ENCODE measurements at places on chromosomes 3 and 15.

DNA sequence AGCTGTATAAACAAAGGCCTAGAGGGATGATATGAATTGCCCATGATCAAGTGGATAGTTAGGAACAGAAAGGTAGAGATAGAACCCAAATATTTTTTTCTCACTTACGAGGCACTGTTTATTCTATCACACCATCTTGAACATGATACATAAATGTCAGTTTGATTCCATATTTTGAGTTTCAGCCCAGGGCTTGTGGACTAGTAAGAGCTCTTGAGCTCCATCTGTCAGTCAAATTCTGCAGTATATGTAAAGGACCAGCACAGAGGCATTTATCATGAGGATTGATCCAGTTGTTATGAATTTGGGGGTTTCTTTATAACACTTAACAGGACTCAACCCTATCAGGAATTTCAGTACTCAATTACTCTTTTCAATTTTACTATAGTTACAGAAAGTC lies 4.8 kb downstream of the SLC27A2 start:
- no peak for DNase-seq

- no peak for DNase-seq
Observed at GRCh38 chr3:40057786-40058185, 248.4 kb downstream of the MYRIP start.

DNA sequence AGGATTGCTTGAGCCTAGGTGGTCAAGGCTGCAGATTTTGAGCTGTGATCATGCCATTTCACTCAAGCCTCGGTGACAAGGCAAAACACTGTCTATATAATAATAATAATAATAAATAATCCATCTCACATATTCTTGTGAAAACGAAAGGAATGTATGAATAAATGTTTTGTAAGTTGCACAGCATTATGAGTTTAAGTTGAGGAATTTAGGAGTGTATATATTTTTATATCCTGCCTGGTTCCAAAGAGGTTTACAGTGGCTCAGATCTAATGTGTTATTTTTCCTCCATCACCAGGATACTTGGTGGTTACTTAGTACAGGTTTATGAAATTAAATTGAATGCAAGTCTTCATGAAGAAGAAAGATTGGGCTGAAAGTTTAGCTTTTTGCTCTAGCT lies 77.2 kb downstream of the ATG7 start:
- DNase-seq: peak; percentile 67

DNA sequence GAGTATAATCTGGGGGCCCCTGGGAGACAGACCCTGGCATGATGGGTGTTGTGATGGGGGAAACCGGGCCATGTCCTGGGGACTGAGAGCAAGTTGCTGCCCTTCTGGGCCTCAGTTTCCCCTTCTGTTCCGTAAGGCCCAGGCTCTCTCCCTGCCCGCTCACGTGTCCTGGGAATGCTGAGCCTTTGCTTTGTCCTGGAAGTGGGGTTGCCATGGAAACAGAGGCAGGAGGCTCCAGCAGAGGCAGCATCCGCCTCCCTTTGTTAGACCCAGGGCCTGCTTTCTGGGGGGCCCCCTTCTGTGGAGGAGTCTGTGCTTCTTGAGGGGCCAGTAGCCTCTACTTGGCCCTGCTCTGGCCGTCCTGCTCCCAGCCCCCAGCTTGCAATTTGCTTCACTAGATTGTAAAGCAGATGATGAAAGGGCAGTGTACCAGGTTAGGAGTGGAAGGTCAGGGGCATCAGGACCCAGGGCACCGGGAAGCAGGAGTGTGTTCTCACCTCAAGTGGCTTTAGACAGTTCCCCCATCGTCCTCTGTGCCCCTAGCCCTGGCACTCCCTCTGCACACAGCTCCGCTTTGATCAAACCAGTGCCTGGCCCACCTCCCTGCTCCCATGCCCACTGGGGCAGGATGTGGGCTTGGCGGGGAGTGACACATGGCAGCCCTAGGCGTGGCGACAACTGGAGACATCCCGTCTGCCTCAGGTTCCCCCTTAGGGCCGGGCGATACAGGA lies 105.6 kb downstream of the FBLN2 start:
- DNase-seq: no peak

- no peak for DNase-seq
Observed at GRCh38 chr15:58505581-58505980, 73.8 kb downstream of the LIPC start.

- DNase-seq: no peak
Observed at GRCh38 chr3:52248165-52248541, 2.6 kb downstream of the PPM1M start.

GRCh38 chr3:51974277-51974962 lies 444 bp upstream of the ABHD14A start:
- no peak for DNase-seq

DNA sequence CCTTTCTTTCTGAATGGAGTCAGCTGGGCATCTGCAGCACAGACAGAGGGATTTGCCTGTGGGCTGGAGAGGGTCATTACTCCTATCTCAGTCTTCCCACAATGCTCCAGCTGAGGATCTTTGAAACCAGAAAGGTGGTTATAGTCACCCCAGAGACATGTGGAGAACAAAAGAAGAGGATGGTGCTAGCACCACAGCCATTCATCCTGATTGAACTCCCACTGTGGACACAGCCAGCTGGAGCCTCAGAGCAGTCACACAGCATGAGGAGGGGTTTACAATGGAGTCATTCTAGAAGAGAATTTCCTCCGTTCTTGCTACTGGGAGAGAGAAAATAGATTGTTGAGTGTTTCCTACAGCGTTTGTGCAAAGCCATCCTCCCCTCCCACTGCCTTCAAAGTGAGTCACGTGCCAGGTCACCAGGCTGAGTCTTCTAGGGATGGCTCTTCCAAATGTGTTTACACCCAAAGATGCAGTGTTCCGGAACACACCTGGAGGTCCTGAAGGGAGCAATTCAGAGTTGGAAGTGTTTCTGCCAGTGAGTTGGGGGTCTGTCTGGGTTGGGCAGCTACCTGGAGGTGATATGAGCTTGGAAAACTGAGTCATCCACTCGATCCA lies 18.9 kb upstream of the GREM1 start:
- DNase-seq: no peak

DNA sequence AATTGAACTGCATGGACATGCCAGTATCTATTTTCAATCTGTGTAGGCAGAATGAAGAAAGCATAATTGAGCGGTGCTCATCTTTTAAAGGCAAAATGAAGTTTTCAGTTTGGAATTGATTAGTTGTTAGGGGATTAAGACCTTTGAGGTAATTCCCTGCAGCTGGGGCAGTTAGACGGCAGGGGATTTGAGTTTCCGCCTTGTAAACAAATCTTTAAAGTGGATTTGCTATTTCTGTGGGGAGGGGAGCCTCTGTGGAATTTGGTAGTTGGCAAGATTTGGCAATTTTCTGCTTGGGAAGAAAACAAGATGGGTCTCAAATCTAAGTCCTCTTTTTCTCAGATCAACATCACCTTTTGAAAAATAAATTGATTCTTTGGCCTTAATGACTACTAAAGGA lies 212.5 kb upstream of the CNTN6 start:
- no peak for DNase-seq

DNA sequence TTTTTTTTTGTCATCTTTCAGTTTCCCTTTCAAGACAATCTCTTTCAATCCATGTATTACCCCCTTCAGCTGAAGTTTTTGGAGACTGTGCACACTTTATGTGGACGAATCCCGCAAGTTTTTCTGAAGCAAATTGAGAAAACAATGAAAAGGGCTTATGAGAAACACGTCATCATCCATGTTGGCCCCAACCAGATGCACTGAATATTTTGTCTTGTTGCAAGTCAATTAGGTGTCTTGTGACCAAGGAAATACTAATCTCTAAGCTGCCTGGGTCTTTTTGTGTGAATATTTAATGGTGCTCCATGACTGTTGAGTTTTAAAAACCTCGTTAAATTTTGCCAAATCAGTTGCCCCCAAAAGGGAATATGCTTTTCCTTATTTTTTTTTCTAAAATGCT lies 21.7 kb upstream of the PPP4R2 start:
- DNase-seq: no peak
